ENCODE measurements at places on chromosomes 12 and 14.

DNA sequence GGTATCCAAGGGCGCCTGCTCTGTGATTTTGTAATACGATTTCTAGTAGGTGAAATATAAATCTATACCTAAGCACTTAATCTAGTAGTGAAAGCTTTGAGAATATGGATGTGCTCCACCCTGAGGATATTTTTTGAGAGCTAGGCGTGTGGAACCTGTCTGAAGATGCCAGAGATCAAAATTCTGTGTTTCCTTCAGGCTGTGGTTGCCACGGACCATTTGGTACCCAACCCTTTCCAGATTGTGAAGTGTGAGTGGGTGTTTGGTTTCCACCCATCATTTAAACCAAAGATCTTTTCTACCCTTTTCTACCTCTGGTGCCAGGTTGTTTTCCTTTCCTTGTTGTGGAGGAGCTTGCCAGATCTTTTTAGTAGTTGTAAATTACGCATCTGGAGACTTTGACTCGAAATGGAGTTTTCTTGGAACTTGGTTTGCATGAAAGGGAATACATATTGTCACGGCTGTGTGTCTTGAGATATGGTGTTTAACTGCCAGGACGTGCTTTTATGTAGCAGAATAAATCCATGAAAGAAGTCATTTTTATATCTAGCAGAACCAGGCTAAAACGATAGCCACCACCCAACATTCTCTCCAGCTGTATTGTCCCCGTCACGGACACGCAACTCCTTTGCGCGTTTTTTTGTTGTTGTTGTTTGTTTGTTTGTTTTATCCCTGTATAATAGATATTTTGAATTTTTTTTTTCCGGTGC, 2.2 kb downstream of the LRFN5 start:
- no peak for DNase-seq

DNA sequence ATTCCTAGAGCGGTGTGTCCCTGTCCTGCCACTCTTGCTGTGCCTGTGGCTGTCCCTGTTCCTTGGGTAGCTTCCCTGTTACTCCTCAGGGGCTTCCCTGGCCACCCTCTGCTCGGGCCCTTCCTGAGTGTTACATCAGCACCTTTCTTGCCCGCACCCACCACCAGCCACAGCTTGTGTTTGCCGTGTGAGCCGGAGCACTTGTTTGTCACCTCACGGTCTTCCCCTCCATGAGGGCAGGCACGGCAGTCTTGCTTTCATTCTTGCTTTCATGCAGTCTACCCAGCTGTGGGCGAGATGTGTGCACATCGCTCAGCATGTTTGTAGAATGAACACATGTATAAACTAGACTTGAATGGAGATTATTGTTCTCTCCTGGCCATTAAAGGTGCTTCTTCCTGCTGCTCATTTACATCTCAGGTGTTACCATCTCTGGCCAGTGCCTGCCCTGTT, 42.0 kb downstream of the TRAF3 start:
- DNase-seq, result no peak

DNA sequence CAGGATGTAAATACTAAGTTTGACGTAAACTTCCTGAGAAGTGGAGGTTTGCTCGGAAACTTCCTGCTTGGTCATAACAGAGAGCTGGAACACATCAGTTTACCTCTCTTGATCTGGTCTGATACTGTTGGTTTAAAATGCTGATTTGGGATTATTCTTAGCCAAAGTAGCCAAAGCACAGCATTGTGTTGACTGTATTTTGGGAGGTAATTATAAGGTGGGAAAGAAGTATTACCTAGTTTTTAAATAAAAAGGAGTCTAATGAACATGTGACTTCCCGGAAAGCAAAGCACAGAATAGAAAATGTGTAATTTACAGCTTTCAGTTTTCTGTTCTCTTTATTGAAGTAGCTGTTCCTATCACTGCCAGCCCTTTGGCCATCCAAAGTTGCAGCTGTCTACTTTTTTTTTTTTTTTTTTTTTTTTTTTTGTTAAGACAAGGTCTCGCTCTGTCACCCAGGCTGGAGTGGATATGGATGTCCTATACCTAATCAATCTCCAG, 52.2 kb upstream of the SRP54 start:
- no peak for DNase-seq

- no peak for DNase-seq
These were observed 118.0 kb downstream of the KICS2 start for GRCh38 chr12:64103825-64104740.

- no peak for DNase-seq
These were observed 196.5 kb downstream of the AKAP6 start for GRCh38 chr14:32525591-32525990.

DNA sequence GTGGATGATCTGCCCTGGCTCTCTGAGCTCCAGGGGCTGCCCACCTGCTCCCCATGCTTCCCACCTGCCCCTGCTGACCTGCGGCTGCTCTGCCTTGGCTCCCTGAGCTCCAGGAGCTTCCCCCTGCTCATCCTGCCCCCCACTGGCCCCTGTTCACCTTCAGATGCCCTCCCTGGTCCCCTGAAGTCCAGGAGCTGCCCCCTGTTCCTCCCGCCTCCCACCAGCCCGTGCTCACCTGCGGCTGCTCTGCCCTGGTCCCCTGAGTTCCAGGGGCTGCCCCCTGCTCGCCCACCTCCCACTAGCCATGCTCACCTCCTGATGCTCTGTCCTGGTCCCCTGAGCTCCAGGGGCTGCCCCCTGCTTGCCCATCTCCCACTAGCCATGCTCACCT, 219.7 kb downstream of the TMEM121 start:
- no peak for DNase-seq

- DNase-seq, result no peak
These were observed 244.2 kb downstream of the SOX5 start for GRCh38 chr12:23704992-23705943.

DNA sequence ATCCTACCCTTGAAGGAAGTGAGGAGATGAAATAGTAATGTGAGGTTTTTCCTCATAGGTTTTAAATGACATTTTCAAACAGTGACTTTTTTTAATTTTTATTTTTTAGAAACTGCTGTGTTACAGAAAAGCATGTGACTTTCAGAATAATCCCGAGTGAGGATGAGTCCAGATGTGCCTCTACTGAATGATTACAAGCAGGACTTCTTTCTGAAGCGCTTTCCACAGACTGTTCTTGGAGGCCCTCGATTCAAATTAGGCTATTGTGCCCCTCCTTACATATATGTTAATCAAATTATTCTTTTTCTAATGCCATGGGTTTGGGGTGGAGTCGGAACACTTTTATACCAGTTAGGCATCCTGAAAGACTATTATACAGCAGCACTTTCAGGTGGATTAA, 15.8 kb downstream of the PCNX4 start:
- no peak for DNase-seq

DNA sequence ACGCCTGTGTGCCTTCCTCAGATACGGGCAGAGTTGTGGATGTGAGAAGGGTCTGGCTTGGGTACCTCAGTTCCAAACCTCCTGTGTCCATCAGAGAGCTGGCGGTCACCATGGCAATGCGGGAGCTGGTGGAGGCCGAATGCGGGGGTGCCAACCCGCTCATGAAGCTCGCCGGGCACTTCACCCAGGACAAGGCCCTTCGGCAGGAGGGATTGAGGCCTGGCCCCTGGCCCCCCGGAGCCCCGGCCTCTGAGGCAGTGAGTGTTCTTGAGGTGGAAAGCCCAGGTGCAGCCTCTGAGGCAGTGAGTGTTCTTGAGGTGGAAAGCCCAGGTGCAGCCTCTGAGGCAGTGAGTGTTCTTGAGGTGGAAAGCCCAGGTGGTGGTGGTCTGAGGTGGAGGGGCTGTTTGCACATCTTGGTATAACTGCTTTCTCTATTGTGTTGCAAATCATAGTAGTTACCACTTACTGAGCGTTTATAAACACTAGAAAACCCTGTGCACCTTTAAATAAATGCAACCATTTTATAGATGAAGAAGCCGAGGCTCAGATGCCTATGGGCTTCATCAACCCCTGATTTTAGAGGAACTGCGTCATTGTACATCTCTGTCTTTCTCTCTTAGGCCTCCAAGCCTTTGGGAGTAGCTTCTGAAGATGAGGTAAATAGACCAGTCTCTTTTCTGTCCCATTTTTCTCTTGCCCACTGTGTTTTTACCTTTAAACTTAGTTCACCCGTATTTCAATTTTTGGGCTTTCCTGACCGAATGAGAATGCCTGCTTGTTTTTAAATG, 976 bp downstream of the PEX5 start:
- no peak for DNase-seq

DNA sequence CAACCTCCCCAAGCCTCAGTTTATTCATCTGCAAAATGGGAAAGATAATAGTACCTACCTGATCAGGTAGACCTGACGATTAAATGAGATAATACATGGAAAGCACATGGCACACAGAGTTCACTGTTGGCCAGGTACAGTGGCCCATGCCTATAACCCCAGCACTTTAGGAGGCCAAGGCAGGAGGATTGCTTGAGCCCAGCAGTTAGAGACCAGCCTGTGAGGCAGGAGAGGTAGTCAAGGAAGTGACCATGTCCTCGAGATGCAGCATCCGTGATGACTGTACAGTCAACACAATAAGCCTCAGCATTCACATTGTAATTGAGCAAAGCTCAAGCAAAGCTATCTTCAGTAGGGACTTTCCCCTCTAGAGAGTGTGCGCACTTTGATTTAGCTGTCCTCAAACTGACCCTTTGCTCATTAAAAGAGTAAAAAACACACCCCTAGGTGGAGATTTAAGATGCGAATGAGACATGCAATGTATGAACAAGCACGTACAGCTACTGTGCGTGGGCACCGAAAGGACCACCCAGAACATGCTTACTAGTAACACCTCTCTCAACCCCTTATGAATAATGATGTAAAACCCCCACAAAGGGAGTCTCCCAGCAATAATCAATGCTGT, 9.9 kb downstream of the ISCU start:
- DNase-seq, result no peak

GRCh38 chr14:86714153-86714552, 1184.2 kb downstream of the FLRT2 start:
- DNase-seq, result no peak

DNA sequence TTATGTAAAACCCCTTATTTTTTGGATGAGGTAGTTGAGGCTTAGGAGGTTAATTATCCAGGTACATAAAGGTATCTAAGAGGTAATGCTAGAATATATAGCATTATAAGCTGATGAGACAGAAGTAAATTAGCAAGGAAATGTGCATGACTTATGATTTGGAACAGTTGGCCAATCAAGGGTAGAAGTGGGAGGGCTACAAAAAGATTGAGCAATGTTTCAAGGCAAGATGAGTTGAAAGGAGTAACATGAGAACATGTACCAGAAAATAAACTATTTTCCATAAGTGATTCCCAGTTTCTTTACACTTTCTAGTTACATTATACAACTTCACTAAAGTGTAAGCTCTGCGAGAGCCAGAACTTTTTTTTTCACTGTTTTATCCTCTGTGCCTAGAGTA, 290.9 kb downstream of the LRIG3 start:
- no peak for DNase-seq

DNA sequence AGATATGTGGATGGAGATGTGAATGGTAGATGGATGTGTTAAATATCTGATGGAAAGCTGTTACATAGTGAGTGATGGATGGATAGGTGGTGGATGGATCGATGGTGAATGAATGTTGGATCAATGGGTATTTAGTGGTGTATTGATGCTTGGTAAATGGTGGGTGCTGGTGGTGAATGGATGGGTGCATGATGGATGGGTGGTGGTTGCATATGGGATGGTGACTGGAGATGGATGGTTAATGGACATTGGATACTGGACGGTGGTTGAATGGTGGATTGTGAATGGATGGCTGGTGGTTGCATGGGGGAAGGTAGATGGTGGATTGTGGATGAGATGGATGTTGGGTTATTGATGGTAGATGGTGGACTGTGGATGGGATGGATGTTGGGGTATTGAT, 2.1 kb upstream of the LBHD2 start:
- DNase-seq, result no peak

GRCh38 chr12:69524755-69525469, 54.7 kb downstream of the FRS2 start:
- no peak for DNase-seq

DNA sequence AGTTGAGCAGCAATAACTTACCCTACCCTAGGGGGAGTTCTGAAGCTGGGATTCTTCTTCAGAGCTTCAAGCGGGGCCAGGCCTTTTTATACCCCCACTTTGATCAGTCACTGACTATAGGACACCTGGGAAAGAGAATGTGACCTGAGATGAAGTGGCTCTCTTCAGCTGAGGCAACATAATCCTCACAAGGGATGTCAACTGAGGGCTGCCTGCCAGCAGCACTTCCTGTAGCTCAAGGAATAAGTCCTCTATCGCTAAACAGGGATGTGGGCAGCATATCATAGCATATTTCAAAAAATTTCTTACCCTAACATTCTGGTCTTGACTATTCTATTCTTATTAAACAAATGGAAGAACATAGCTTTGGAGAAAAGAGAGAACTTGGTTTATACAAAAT, 17.4 kb downstream of the LGALS3 start:
- DNase-seq, result no peak

GRCh38 chr14:33800735-33801163, 150.1 kb downstream of the EGLN3 start:
- no peak for DNase-seq

DNA sequence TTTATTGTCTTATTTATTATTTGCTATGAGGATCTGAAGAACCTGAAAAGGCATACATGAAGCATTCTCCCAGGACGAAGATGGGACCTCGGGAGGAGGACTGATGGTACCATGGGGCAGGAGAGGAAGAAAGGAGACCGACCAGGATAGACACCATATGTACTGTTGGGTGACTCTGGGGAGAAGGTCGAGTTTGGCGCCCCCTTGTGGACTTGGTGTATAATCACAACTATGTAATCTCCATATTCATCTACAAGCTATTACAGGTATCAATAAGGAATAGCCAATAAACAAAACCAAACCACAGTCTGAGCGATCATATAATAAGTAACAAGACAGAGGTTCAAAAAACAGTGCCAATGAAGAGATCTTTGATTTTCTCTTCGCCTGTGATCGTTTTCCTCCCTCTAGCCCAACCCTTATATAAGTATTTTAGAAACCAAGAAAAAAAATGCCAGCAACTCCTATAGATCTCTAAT, 139.1 kb downstream of the SPTSSA start:
- no peak for DNase-seq

DNA sequence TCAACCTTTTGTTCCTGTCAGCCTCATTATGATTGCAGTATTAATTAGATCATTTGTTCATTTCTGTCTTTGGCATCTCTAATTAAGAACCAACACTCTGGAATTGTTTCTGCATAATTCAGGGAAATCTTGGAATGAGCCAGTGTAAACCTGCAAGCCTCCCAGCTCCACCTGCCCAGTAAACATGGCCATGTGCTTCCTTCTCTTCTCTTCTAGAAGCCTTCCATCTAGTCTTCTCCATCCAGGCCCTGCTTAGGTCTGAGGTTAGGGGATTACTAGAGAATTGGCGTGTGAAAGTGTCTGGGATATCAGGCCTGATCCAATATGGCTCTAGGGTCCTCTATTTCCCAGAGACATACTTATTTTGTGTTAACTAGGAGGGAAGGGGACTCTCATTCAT, 528.0 kb downstream of the AACS start:
- no peak for DNase-seq

DNA sequence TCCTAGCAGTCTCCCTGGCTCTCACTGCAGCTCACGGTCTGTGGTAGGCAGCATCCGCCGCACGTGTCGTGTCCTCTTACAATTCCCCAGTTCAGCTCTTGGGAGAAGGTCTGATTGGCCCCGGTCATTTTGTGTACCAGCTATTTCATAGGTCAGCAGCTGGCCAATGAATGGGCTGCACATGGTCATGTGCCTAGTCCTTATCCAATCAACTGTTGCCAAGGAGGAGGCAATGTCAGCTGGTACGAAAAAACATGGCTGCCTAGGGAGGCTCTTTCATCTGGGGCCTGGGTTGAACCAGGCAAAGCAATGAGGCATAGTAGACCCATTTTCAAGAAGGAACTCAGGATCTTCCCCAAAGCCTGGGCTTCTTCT, 46.1 kb downstream of the RNFT2 start:
- no peak for DNase-seq

GRCh38 chr14:69395929-69396328, 2.2 kb downstream of the ERH start:
- no peak for DNase-seq

Measured in right atrium auricular region (tissue), 2 donors.